ENCODE measurements at places on chromosomes 7 and 10. TPM values are rescaled to one million over a fixed set of nuclear protein-coding genes. Genes with fewer than 3 reads are reported as not detected.

USP6NL gene
- total RNA-seq = 4.4 TPM

NKX1-2 gene
- not detected for total RNA-seq

CALML5 gene
- not detected for total RNA-seq

NODAL gene
- not detected for total RNA-seq

CYP3A7 gene
- total RNA-seq = not detected

SPDYE8 gene
- not detected for total RNA-seq

PDLIM1 gene
- 10.0 TPM for total RNA-seq

PARD3 gene
- 0.48 TPM for total RNA-seq

ITGA8 gene
- total RNA-seq = not detected

BTBD16 gene
- not detected for total RNA-seq

DNA sequence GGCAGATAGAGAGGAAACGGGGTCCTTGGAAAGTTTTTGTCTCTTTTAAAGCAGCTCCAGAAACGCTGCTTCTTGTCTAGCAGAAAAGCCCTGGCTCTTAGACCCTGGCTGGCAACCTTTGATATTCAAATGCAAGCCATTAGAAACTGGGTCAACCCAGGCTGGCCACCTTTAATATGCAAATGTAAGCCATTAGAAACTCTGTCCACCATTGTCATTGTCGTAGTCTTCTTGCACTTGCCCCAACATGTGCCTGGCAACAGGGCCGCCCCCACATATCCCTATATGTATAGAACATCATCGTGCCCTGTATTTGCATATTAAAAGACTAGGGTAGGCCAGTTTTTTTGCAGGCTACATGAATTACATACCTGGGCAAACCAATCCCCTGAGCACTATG is 621.3 kb upstream of the DPP6 start:
- H3K27ac ChIP-seq = no peak overlapping the region
- no peaks in the 10 kb centered on the region for H3K27me3 ChIP-seq
- no peaks in the 10 kb centered on the region for H3K36me3 ChIP-seq
- no peak overlapping the region for H3K4me3 ChIP-seq
- DNase-seq = no peak
- no peaks in the 10 kb centered on the region for H3K4me1 ChIP-seq

DNA sequence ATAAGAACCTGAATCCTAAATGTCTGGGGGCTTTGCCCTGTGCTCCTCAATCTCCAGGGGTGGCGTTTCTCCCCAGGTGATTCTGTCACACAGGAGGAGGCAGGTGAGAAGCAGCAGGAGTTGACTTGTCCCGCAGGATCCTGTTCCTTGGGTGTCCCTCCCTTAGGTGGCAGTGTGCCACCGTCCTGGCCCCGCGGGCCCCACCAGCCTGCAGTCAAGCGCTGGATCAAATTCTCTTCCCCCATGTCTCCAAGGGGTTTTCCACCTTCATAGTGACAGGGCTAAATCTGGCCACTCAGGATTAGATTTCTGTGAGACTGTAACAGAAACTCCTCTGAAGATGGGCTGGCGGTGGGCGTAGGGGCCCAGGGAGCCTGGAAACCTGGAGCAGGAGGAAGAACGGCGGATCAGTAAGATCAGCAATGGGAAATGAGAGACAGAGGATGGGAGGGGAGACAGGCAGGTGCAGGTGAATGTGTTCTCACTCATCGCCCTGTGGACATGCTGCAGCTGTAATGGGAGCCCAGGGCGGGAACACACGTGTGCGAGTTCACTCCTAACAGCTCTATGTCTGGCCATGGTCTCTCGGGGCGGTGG is 329.2 kb upstream of the COBL start:
- no peak for DNase-seq
- no peak overlapping the region for H3K27ac ChIP-seq
- no peaks in the 10 kb centered on the region for H3K36me3 ChIP-seq

- peaks cover 51% of the 10 kb centered on the region for H3K27me3 ChIP-seq
- H3K36me3 ChIP-seq = no peaks in the 10 kb centered on the region
- H3K27ac ChIP-seq = no peak overlapping the region
- H3K4me1 ChIP-seq = peaks cover 18% of the 10 kb centered on the region
- peak; percentile 79 for DNase-seq
These were observed 608 bp downstream of the ACHE start for GRCh38 chr7:100894860-100895700.

- no peaks in the 10 kb centered on the region for H3K36me3 ChIP-seq
- no peaks in the 10 kb centered on the region for H3K4me1 ChIP-seq
- no peak overlapping the region for H3K27ac ChIP-seq
These were observed 135.9 kb downstream of the ADARB2 start for GRCh38 chr10:1601406-1601805.

GRCh38 chr10:108849186-108849585 is 1074.1 kb downstream of the XPNPEP1 start:
- no peaks in the 10 kb centered on the region for H3K36me3 ChIP-seq
- H3K27ac ChIP-seq = no peak overlapping the region
- H3K4me3 ChIP-seq = no peak overlapping the region
- no peaks in the 10 kb centered on the region for H3K4me1 ChIP-seq

DNA sequence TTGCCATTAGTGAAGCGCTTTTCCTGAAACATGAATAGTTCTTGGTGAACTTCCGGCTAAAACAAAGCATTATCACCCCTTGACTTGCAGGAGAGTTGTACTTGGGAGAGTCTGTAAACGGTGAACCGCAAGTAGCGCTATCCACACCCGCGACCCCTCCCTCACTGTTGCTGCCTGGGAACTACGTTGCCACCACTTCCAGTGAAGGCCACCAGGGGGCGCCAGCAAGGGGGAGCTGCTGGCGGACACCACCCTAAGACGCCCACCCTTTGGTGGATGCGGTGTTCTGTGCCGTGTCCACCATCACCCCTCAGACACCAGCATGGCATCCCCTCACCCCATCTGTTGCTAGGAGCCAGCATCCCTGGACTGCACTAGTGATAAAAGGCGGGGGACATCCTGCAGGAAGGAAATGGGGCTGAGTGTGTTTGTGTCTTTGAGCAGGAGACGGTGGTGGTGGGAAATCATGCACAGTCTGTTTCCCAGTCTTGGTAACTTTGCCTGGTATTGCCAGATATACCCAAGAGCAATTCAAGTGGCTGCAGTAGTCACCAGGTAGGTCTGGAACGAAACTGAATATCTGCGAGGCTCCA is 298.2 kb downstream of the FRMD4A start:
- DNase-seq = peak; percentile 45
- peaks cover 3% of the 10 kb centered on the region for H3K27me3 ChIP-seq
- H3K4me1 ChIP-seq = no peaks in the 10 kb centered on the region
- no peak overlapping the region for H3K27ac ChIP-seq
- H3K36me3 ChIP-seq = no peaks in the 10 kb centered on the region

GRCh38 chr10:110009736-110010475 is 2.1 kb downstream of the ADD3 start:
- no peak overlapping the region for H3K4me3 ChIP-seq
- H3K4me1 ChIP-seq = peaks cover 47% of the 10 kb centered on the region
- no peak for DNase-seq
- H3K36me3 ChIP-seq = peaks cover 7% of the 10 kb centered on the region
- peak overlapping the region; percentile 94 for H3K27ac ChIP-seq

- no peak for DNase-seq
- H3K4me3 ChIP-seq = no peak overlapping the region
- no peaks in the 10 kb centered on the region for H3K4me1 ChIP-seq
- no peak overlapping the region for H3K27ac ChIP-seq
- H3K36me3 ChIP-seq = no peaks in the 10 kb centered on the region
These were observed 1194.4 kb upstream of the SORCS1 start for GRCh38 chr10:108358912-108359311.

- no peak overlapping the region for H3K27ac ChIP-seq
- H3K36me3 ChIP-seq = peaks cover 49% of the 10 kb centered on the region
- H3K27me3 ChIP-seq = no peaks in the 10 kb centered on the region
- no peak for DNase-seq
These were observed 57.3 kb downstream of the ARID5B start for GRCh38 chr10:61958805-61959204.

- H3K27ac ChIP-seq = no peak overlapping the region
- no peaks in the 10 kb centered on the region for H3K4me1 ChIP-seq
These were observed 380.7 kb upstream of the STEAP1 start for GRCh38 chr7:89773611-89774010.

- H3K4me1 ChIP-seq = peaks cover 12% of the 10 kb centered on the region
- peak; percentile 52 for DNase-seq
- H3K4me3 ChIP-seq = no peak overlapping the region
- H3K27me3 ChIP-seq = peaks cover 13% of the 10 kb centered on the region
- no peak overlapping the region for H3K27ac ChIP-seq
These were observed 470.0 kb downstream of the SUGCT start for GRCh38 chr7:40604601-40605438.

DNA sequence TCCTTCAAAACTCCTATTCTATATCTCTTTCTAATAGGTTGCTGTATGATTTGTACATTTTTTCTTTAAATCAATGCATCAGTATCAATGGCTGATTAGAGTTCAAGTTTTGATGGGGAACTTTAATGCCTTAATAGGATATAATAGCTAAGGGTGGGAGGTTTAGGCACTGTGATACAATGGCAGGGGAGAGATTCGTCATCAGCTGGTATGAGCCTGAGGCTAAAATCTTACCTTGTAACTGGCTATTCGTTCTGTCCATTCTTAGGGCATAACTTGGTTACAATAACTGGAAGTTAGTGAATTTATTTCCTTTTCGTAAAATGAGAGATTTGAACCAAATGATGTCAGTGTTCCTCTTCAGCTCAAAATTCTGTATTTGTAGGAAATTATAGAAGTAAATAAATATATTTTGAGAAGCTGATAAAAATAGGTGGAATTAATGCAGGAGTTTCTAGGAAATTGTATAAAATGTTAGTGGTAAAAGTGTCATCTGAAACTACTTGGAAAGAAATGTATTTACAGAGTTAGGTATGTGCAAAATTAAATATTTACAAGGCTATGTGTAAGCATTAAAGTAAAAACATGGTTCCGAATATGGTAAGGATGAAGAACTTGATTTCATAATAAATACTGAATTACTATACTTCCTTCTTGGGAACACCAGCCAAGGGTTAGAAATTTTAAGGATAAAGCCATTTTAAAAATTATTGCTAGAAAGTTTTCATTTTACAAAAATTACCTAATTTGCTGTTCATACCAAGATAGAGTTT is 27.5 kb upstream of the NAMPT start:
- no peak overlapping the region for H3K4me3 ChIP-seq
- peaks cover 6% of the 10 kb centered on the region for H3K36me3 ChIP-seq
- H3K27ac ChIP-seq = no peak overlapping the region
- no peaks in the 10 kb centered on the region for H3K27me3 ChIP-seq
- DNase-seq = no peak

DNA sequence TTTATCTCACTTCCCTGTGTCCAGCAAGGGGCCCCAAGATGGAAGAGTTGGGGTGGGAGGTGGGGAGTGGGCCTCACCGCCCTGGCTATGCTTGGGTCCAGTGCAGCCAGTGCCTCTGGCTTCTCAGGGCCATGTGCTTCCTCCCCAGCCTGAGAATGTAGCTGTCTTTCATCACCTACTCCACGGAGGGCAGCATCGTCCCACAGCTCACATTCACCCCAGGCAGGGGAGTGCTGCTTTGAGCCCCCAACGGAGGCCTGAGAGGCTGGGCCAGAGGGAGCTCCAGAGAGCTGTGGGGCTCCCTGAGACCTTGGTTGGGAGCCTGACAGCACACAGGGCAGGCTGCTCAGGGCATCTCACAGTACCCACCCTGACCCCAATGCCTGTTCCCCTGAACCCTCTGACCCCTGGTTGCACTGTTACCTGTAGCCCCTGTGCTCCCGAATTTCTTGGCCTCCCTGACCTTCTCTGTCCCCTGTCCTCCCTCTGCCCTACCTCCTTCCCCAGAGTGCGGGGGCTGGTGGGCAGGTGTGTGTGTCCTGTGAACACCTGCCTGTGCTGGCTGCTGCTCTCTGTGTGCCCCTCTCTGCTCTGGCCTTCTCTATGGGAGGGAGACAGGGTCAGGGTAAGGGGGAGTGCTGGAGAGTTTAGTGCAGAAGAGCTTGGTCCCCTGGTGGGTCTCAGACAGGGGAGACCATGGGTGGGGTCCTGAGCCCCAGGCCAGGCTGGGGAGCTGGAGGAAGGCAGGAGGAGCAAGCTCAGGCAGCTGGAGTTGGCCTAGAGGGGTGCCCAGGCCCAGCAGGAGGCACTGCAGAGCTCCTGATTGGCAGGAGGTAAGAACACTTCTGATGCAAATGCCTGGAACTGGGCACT is 19.6 kb upstream of the ZNF488 start:
- H3K4me3 ChIP-seq = no peak overlapping the region
- H3K4me1 ChIP-seq = no peaks in the 10 kb centered on the region
- no peak overlapping the region for H3K27ac ChIP-seq
- H3K36me3 ChIP-seq = no peaks in the 10 kb centered on the region
- DNase-seq = no peak
- peaks cover 4% of the 10 kb centered on the region for H3K27me3 ChIP-seq

GRCh38 chr7:106012935-106013439 is 49.9 kb downstream of the CDHR3 start:
- H3K4me1 ChIP-seq = peaks cover 12% of the 10 kb centered on the region
- no peak overlapping the region for H3K27ac ChIP-seq
- H3K4me3 ChIP-seq = no peak overlapping the region
- peaks cover 10% of the 10 kb centered on the region for H3K27me3 ChIP-seq
- no peak for DNase-seq
